ENCODE measurements at places on chromosomes 2 and 18.
A peak's percentile ranks its signal among the peaks of the same experiment; 100 is the strongest.

GRCh38 chr2:9258953-9259399, 52.4 kb downstream of the ASAP2 start:
- no peak for DNase-seq

GRCh38 chr2:168212167-168212566, 35.2 kb downstream of the STK39 start:
- DNase-seq, result no peak

DNA sequence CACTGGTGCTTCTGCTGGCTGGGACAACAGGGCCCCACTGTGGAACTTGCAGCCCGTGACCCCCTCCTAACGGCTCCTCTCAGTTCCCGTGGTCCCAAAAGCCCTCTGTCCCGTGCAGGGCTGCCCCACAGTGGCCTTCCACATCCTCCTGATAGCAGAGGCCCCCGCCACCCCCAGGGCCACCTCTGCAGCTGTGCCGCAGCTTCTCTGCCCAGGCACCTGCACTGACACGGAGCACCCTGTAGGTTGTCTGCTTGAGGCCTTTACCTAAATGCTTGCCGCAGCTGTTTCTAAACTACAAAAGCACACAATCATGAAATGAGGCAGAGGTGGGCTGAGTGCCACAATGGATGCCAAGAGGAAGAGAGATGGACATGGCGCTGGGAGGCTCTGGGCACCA, 13.5 kb upstream of the GRHL1 start:
- no peak for DNase-seq

- no peak for DNase-seq
Observed at GRCh38 chr2:17470855-17471641, 47.2 kb downstream of the RAD51AP2 start.

DNA sequence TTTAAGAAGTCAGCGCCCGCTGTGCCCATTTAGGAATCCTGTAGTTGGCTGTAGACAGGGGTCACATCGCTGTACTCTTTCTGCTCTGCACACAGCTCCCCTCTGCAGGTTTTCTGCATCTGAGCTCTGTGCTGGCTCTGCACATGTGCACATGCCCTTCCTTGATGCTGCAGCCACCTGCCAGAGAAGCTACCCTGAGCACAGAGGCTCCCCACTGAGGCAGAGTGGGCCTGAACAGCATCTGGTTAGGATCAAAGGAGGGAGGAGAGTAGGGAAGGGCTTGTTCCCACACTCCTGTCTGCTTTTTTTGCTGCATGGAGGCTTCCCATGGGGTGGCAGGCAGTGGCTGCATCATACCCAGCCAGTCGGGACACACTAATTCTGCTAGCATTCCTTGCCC, 238.9 kb downstream of the FHOD3 start:
- DNase-seq, result peak; percentile 47
